Fibroblast of skin of back (primary cell): ENCODE measurements at places on chromosomes 5 and 9.
A peak's percentile ranks its signal among the peaks of the same experiment; 100 is the strongest.

GRCh38 chr5:16812911-16813310 lies 123.2 kb downstream of the MYO10 start:
- peak; percentile 87 for DNase-seq

DNA sequence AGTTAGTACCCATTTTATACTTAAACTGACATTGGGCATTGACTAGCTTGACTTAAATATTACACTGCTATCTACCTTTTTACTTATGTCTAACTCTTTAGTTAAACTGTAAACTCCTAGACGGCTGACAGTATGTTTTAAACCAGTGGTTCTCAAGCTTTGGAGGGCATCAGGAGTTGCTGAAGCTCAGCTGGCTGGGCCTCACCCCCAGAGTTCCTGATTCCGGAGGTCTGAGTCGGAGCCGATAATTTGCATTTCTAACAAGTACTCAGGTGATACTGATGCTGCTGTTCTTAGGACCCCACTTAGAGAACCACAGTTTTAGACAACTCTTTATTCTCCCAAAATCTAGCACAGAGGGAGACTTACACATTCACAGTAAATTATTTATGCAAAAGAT lies 63.3 kb upstream of the PCA3 start:
- DNase-seq: no peak

GRCh38 chr5:10634050-10634449 lies 70.2 kb downstream of the ANKRD33B start:
- DNase-seq: no peak

- DNase-seq: no peak
These were observed 27.0 kb upstream of the C5orf24 start for GRCh38 chr5:134818776-134819175.

- no peak for DNase-seq
These were observed 499.4 kb downstream of the ISL1 start for GRCh38 chr5:51882647-51883046.

DNA sequence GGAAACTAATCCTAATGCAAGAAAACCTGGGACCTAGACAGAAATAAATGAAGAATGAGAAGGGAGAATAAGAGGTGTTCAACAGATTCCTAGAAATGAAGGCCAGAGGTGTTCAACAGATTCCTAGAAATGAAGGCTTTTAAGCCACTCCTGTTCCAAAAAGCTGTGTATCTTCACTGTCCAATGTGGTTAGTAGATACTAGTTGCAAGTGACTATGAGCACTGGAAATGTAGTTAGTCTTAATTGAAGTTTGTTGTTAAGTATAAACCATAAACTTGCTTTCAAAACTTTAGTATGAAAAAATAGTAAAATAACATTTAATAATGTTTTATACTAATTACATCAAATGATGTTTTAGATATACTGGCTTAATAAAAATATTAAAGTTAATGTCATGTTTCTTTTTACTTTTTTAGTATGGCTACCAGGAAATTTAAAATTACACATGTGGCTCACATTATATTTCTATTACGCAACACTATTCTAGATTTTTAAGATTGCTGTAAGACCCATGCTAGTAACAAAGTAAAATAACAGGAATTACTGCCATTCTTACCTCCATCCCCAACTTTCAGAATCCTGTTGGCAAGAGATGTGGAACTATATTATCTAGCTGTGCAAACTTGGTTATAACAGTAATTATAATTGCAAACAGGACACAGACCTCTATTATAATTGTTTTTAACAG lies 57.5 kb downstream of the RICTOR start:
- no peak for DNase-seq

GRCh38 chr9:124908098-124908497 lies 32.8 kb downstream of the GOLGA1 start:
- no peak for DNase-seq

DNA sequence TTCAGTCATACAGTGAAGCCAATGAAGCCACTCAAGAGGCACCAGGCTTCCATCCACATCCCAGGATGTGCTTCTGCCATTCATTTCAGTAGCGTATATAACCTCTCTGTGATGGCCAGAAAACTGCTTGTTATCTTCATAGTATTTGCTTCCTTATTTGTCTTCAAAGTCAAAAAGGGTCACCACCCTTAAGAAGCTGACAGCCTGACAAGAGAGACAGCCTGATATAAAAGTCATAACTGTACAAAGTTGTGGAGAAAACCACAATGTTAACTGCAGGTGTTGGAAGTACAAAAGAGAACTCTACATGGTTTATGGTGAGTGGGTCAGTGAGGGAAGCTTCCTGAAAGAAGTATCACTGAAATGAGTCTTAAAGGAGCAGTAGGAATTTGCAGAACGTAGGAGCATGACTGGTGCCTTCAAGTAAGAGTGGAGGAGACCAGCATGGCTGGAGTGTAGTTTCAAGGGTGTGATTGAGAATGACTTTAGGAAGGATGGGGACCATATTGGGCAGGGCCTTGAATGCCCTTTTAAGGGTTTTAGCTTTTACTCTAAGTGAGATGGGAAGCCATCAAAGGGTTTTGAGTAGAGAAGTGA lies 33.7 kb downstream of the NIM1K start:
- DNase-seq: no peak
